LHCN-M2 (cell line): ENCODE measurements at places on chromosomes 16 and 17. TPM values are rescaled to one million over a fixed set of nuclear protein-coding genes. Genes with fewer than 3 reads are reported as not detected.
A peak's percentile ranks its signal among the peaks of the same experiment; 100 is the strongest.

The UQCRC2 gene
- 118 and 134 TPM in 2 replicates for total RNA-seq

GRCh38 chr16:46843898-46844642, 13.1 kb upstream of the C16orf87 start:
- no peak for DNase-seq

GRCh38 chr16:77969861-77970260, 52.5 kb upstream of the CLEC3A start:
- DNase-seq, result no peak

GRCh38 chr17:66582373-66583111, 252.4 kb upstream of the CACNG5 start:
- no peak for DNase-seq

- DNase-seq, result peak; percentile 34
These were observed 18.4 kb downstream of the PDILT start for GRCh38 chr16:20385844-20386832.

DNA sequence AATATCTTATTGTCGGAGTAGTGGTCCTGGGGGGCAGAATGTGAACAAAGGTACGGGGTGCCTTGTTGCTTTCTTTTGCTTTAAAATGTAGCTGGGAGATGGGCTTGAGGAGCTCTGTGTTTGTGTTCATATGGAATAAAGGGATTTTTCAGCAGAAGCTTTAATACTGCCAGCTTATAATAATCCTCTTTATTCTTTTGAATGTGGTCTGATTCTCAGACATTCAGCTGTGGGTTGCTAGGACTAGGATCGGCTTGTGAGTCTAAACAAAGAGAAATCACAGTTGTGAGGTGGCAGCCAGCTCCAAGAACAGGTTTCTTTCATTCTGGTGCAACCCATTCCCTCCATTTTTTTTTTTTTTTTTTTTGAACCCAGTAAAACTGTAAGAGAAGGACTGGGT, 7.2 kb downstream of the MRPL58 start:
- DNase-seq, result no peak

- no peak for DNase-seq
These were observed 17.0 kb upstream of the UBTF start for GRCh38 chr17:44236444-44236991.

- no peak for DNase-seq
These were observed 68.9 kb downstream of the ZNF423 start for GRCh38 chr16:49786926-49787557.
